ENCODE measurements at places on chromosomes 7 and 10.

GRCh38 chr10:48574322-48574796 is 30.5 kb downstream of the ARHGAP22 start:
- DNase-seq = no peak

DNA sequence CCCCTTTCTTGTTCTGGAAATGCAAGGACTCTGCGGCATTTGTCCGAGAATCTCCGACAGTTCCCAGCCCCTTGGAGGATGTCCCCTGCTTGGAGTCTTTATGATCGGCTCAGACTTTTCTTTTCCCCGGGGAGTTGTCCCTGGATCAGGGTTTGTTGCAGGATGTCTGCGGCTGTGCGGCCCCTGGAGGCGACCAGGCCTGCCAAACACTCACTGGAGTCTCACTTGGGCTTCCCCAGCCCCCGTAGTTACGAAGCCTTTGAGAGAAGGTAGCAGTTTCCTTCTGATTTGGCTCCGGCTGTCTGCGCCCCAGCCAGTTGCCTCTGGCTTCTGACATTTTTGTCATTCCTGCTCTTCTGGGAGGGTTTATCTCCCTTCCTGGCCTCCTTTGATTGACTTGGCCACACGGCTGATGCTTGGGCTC is 16.1 kb downstream of the COL26A1 start:
- no peak for DNase-seq

DNA sequence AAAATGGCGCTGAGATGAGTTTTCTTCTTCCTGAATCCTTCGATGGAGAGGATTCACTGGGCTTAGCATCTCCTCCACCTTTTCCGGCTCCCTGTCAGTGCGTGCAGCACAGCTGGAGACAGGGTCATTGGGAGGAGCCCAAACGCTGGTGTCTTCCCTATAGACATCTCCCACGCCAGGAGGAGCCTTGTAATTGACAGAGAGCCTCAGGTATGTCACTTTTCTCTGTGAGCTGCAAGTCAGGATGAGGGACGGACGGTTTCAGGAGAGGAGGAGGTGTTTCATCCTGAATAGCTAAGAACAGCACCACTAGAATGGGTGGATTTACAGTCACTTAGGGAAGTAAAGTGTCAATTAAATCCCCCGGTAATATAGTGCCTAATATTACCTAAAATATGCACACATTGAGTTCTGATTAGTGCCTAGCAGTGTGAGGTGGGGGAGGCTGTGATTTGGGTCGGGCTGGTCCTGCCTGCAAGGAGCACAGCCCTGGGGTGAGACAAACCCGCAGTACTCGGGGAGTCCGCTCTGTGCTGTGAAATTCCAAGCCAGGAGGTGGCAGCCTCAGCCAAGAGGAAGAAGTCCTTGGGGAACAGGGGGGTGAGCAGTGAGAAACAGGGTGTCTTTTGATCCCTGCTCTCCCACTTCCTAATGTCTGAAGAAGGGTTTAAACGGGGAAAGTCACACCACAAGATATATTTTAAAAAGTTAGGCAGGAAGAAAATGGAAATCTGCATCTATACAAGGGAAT is 28.2 kb downstream of the IL15RA start:
- no peak for DNase-seq

DNA sequence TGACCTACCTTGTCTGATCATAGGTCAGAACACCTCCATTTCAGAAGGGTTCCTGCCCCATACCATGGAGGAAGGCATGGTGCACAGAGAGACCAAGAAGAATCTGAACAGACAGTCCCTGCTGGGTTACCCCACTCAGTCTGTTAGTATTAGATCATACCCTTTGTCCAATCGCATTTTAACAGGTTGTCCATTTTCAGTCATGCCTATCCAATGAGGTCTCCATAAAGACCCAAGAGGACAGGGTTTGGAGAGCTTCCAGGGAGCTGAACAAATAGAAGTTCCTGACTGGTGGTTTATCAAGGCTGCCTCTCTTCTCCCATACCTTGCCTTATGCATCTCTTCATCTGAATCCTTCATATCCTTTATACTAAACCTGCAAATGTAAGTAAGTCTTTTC is 21.2 kb upstream of the SLC16A12 start:
- DNase-seq = no peak

DNA sequence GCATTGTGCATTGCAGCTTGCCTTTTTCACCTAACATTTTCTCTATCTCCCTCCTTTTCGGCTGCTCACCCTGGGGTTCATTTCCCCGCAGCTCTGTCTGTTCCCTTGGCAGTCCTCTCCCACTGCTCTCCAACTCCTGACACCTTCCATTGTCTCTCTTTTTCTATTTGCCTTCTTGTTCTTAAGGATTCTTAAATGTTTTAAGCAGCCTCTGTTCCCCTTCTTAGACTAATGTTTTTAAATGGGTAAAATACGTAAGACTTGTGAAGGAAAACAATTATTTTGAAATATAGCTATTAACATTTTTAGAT is 19.4 kb downstream of the BMPR1A start:
- DNase-seq = no peak

GRCh38 chr7:117385363-117386109 is 41.8 kb downstream of the ASZ1 start:
- DNase-seq = no peak

DNA sequence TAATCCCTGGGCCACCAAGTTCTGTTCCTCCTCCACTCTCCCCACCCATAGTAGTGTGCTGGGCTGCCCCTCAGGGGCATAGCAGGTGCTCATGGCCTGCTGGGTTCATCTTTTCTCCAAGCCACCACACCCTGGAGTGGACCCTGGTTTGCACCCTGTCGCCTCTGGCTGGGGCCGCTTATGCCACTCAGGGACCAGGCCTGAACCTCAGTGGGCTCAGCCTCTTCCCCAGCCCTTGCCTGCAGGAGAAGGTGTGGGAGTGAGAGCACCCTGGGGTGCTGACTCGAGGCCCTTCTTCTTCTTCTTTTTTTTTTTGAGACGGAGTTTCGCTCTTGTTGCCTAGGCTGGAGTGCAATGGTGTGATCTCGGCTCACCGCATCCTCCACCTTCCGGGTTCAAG is 10.2 kb downstream of the CLIP2 start:
- DNase-seq = no peak

DNA sequence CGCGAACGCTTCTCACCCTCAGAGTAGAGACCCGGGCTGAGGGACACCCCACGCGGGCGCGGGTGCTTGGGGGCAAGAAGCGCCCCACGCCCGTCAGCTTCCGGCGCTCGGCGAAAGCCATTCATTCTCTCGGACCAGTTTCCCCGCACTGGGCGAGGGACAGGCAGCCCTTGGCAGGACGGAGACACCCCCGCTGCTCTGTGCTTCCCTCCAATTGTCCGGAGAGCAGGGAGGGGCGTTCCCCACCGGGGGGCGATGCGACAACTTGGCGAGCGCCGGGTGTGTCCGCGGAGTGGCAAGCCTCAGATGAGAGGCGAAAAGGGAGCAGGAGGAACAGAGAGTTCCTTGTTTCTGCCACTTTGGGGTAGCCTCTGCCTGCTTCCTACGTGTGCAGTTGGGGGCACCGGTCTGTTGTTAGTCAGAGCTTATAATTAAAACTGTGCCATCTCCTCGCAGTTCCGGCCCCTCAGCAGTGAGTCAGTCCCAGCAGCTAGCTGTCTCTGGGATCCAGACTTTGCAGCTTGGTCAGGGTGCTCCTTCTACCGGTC is 1.7 kb downstream of the GPR158 start:
- no peak for DNase-seq

GRCh38 chr7:117908031-117908795 is 35.0 kb upstream of the CTTNBP2 start:
- no peak for DNase-seq

- DNase-seq = no peak
Measured at GRCh38 chr10:73798927-73799560, 12.4 kb downstream of the NDST2 start.

- DNase-seq = no peak
Measured at GRCh38 chr10:78277314-78278057, 243.8 kb downstream of the RPS24 start.

- no peak for DNase-seq
Measured at GRCh38 chr7:2140216-2141020, 92.3 kb downstream of the MAD1L1 start.

- DNase-seq = no peak
Measured at GRCh38 chr10:6068422-6068821, 6.3 kb upstream of the IL2RA start.

DNA sequence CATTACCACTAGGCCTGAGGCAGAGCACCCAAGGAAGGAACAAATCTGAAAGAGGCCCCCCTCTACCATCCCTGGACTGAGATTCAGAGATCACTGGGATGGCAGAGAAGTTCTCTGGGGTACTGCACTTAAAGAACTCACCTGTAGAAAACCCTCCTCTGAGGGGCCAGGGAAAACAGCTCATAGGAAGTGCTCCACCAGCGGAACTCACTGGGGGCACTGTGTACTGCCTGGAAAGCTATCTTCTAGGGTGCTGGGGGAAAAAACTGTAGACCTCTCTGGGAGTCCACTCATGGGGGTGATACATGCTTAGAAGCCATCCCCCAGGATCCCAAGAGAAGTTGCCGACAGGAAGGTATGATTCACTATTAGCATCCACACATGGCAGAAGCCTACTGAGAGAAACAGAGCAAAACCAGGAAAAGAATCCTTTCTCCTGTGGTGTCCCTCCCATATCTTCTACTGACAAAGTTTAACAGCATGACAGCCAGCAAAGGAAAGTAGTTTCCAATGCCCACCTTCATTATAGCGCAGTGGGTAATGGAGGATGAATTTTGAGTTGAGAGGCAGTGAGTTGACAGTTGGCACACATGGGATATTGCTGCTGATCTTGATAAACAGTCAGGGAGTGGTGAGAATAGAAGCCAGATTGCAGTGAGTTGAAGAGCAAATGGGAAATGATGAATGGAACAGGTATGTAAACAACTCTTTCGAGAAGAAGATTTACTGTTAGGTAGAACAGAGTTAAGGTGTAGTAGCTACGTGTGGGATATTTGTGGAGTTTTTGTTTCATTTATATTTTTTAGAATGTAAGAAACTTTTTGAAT is 20.9 kb downstream of the ANKIB1 start:
- DNase-seq = no peak

GRCh38 chr7:132739271-132739955 is 163.1 kb upstream of the PLXNA4 start:
- DNase-seq = no peak

GRCh38 chr10:110151971-110152370 is 55.4 kb upstream of the MXI1 start:
- no peak for DNase-seq

GRCh38 chr7:134254311-134254710 is 62.4 kb downstream of the SLC35B4 start:
- DNase-seq = no peak

- no peak for DNase-seq
Measured at GRCh38 chr10:48818081-48818480, 121.6 kb downstream of the LRRC18 start.

DNA sequence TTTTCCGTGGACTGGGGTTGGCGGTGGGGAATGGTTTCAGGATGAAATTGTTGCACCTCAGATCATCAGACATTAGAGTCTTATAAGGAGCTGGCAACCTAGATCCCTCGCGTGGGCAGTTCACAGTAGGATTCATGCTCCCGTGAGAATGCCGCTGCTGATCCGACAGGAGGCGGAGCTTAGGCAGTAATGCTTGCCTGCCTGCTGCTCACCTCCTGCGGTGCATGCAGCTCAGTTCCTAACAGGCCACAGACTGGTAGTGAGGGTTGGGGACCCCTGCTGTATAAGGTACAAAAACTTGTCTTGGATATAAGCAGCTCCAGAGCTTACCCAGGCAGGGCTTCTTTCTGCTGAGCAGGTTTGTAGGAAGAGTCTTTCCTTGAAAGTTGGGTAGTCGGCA is 53.9 kb downstream of the SHH start:
- no peak for DNase-seq

DNA sequence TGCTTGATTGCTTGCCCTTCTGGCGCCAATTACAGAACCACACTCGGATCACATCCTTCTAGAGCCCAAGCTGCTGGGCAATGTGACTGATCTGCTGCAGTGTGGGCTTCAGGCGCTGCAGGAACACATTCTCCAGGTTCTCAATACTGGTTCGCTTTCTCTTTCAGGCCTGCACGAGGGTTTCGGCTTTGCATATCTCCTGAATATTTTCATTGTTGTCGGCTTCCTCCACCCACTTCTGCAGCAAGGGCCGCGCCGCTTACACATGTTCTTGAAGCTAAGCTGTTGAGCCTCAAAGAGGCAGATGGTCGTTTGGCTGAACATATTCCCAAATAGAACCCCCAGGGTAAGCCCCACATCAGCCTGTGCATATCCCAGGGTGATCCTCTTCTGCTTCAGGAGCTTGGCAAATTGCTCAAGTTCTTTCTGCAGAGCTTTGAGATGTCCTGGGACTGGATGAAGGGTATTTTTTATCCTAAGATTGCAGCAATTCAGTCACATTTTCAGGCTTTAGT is 64.6 kb downstream of the HERC4 start:
- DNase-seq = no peak

DNA sequence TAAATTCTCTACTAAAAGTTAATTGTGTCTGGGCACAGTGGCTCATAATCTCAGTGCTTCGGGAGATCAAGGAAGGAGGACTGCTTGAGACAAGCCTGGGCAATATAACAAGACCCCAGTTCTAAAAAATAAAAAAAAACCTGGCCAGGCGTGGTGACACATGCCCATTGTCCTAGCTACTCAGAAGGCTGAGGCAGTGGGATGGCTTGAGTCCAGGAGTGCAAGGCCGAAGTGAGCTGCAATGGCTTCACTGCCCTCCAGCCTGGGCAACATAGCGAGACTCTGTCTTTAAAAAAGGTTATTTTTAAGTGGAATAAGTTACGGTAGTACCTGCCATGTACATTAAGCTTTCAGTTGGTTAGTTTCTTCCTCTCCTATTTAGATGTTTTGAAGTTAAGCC is 28.9 kb downstream of the CDK14 start:
- DNase-seq = no peak

DNA sequence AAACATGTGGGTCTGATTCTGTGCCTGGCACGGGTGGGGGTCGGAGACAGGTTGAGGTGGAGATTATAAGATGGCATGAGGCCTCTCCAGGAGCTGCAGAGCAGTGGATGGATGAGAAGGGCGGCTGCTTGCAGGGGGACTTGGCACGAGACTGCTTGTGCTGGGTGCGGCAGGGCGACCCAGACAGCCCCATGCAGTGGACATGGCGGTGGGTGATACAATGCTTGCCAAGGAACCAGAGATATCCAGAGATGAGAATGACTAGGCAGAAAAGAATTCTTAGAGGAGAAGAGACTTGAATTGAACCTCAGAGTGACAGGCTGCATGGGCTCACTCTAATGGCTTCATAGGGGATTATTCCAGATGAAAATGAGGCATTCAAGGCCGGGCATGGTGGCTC is 145.4 kb downstream of the NEURL1 start:
- no peak for DNase-seq

- DNase-seq = no peak
Measured at GRCh38 chr10:49324711-49325110, 25.7 kb downstream of the C10orf71 start.

- DNase-seq = no peak
Measured at GRCh38 chr7:19000410-19000809, 117.0 kb downstream of the TWIST1 start.

- DNase-seq = no peak
Measured at GRCh38 chr10:76433161-76434005, 1002.0 kb downstream of the LRMDA start.

DNA sequence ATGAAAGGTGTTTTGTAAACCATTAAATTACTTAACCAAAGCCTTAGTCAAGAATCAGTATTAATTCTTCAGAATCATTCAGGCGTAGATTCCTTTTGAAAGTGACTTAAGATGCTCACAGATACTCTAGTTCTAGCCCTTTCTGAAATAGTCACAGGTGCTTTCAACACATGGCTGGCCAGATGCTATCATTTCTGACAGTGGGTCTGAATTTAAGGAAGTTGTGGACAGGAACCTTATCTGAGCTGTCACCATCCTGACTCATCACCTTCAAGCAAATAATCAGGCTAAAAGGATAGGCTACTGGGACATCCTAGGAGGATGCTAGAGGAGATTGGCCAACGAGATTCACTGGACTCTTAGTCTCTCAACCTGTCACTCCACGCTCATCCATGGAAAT is 501.5 kb downstream of the LRMDA start:
- no peak for DNase-seq

Measured in stimulated activated CD8-positive, alpha-beta memory T cell treated with anti-CD3 and anti-CD28 coated beads, Interleukin-15, amount 100 ng/mL, for 24 hours (primary cell).